ENCODE measurements at places on chromosomes 1 and 21.

- H3K27ac ChIP-seq: no peak overlapping the region
- DNase-seq: peak; percentile 39
- H3K27me3 ChIP-seq: no peaks in the 10 kb centered on the region
- H3K36me3 ChIP-seq: no peaks in the 10 kb centered on the region
- H3K4me3 ChIP-seq: no peak overlapping the region
These were observed 25.0 kb downstream of the KRTAP24-1 start for GRCh38 chr21:30257773-30258172.

- H3K27ac ChIP-seq: no peak overlapping the region
- no peaks in the 10 kb centered on the region for H3K27me3 ChIP-seq
- H3K4me1 ChIP-seq: no peaks in the 10 kb centered on the region
- H3K36me3 ChIP-seq: no peaks in the 10 kb centered on the region
- H3K4me3 ChIP-seq: no peak overlapping the region
These were observed 31.8 kb upstream of the ENAH start for GRCh38 chr1:225684741-225685140.

- no peaks in the 10 kb centered on the region for H3K27me3 ChIP-seq
- DNase-seq: no peak
- no peaks in the 10 kb centered on the region for H3K36me3 ChIP-seq
- no peak overlapping the region for H3K4me3 ChIP-seq
- H3K27ac ChIP-seq: no peak overlapping the region
These were observed 1388.1 kb downstream of the AMY1C start for GRCh38 chr1:105137543-105138457.

DNA sequence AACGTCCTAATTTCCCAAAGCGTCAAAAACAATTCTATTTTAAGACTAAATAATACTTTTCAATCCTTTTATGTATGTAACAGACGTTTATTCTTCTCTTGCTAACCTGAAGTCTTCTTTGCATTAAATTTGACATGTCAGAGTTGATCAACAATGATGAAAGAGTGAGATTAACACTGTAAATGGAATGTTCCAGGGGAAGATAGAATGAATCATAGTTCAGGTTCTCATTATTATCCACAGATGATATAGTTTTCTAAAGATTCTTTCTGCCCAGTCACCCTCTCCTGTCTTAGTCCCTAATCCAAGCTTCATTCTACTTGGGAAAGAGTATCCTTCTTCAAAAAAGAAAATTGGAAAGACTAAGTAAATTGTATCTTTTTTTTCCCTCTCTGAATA lies 38.9 kb downstream of the SDCCAG8 start:
- H3K36me3 ChIP-seq: peaks cover 5% of the 10 kb centered on the region
- H3K4me1 ChIP-seq: no peaks in the 10 kb centered on the region
- no peak overlapping the region for H3K27ac ChIP-seq
- H3K27me3 ChIP-seq: no peaks in the 10 kb centered on the region

DNA sequence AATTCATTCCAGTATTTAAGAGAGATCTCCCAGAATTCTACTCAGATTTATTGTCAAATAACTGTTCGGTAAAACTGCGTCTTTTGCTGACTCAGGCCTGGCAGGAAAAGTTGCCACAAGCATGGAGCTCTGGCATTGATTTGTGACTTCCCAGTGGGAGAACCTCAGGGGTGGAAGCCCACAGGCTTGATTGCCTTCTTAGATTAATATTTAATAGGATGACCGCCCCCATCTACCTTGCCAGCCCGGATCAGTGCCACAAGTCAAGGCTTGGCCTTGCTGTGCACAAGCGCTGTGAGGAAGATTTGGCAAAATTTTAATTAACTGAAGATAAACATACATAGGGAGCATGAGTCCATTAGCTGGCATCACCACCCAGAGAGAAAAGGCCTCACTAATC lies 93.5 kb downstream of the LRIG2 start:
- peaks cover 2% of the 10 kb centered on the region for H3K36me3 ChIP-seq
- no peak for DNase-seq
- H3K4me1 ChIP-seq: peaks cover 5% of the 10 kb centered on the region
- no peaks in the 10 kb centered on the region for H3K27me3 ChIP-seq
- no peak overlapping the region for H3K27ac ChIP-seq
- H3K4me3 ChIP-seq: no peak overlapping the region

DNA sequence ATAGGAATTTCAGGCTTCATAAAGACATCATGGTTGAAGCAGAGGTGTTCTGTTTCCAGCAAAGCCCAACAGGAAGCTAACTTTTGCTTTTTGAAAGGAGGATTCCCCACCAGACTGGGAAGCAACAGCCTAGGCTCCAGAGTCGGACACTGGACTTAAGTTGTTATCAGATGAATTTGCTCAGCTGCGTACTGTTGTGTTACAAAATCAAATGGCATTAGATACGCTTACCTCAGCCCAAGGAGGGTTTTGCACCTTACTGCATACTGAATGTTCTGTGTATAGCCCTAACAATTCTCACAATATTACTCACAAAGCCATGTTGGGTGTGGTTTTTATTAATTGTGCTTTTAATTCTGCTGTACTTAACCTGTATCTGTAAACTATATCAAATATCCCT lies 547 bp upstream of the CHIA start:
- no peaks in the 10 kb centered on the region for H3K36me3 ChIP-seq
- H3K4me1 ChIP-seq: peaks cover 4% of the 10 kb centered on the region
- no peak overlapping the region for H3K4me3 ChIP-seq
- no peak overlapping the region for H3K27ac ChIP-seq

- no peaks in the 10 kb centered on the region for H3K36me3 ChIP-seq
- no peak overlapping the region for H3K4me3 ChIP-seq
- peak; percentile 41 for DNase-seq
- H3K27ac ChIP-seq: no peak overlapping the region
- H3K4me1 ChIP-seq: peaks cover 7% of the 10 kb centered on the region
- H3K27me3 ChIP-seq: no peaks in the 10 kb centered on the region
These were observed 91.1 kb upstream of the UBE2U start for GRCh38 chr1:64112281-64112680.

DNA sequence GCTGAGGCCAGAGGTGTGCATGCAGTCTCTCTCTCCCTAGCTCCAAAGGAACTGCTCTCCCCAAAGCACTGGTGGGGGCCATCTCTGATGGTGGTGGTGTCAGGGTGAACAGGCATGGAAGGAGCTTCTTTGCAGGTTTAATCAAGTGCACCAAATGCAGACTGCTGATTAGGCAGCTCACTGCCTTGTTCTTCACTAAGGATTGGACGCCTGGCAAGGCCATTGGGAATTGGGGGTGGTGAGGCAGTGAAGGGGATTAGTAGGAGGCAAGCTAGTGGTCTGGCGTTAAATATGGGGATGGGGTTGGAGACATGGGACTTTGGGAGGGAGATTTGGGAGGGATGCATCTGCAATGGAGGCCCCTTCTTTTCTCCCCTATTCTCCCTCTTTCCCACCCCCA lies 1.5 kb downstream of the CACNA1E start:
- DNase-seq: no peak
- no peak overlapping the region for H3K27ac ChIP-seq
- H3K27me3 ChIP-seq: peaks cover 53% of the 10 kb centered on the region
- no peaks in the 10 kb centered on the region for H3K36me3 ChIP-seq

- no peaks in the 10 kb centered on the region for H3K4me1 ChIP-seq
- no peak overlapping the region for H3K4me3 ChIP-seq
- H3K27ac ChIP-seq: no peak overlapping the region
- H3K36me3 ChIP-seq: no peaks in the 10 kb centered on the region
These were observed 164.8 kb upstream of the COL6A1 start for GRCh38 chr21:45816794-45817193.

DNA sequence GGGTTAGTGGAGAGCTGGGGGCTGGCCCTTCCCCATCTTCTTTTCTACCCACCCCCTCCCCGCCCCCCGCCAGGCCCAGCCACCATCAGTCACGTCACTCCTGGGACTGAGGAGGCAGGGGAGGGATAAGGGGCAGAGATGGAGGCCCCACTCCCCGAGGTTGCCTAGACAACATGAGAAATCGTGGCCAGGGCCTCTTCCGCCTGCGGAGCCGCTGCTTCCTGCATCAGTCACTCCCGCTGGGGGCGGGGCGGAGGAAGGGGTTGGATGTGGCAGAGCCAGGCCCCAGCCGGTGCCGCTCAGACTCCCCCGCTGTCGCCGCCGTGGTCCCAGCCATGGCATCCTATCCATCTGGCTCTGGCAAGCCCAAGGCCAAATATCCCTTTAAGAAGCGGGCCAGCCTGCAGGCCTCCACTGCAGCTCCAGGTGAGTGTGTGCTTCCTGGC lies 1.2 kb downstream of the AMPD2 start:
- peak overlapping the region; percentile 77 for H3K4me3 ChIP-seq
- H3K27ac ChIP-seq: peak overlapping the region; percentile 60
- peaks cover 13% of the 10 kb centered on the region for H3K4me1 ChIP-seq
- H3K36me3 ChIP-seq: peaks cover 3% of the 10 kb centered on the region
- no peaks in the 10 kb centered on the region for H3K27me3 ChIP-seq

- H3K36me3 ChIP-seq: peaks cover 3% of the 10 kb centered on the region
- DNase-seq: no peak
- no peak overlapping the region for H3K4me3 ChIP-seq
- H3K27me3 ChIP-seq: no peaks in the 10 kb centered on the region
- H3K4me1 ChIP-seq: peaks cover 5% of the 10 kb centered on the region
These were observed 42.8 kb downstream of the KCNK1 start for GRCh38 chr1:233656687-233657086.

GRCh38 chr21:30942192-30942591 lies 60.8 kb upstream of the KRTAP11-1 start:
- H3K4me1 ChIP-seq: no peaks in the 10 kb centered on the region
- DNase-seq: no peak
- no peak overlapping the region for H3K4me3 ChIP-seq
- H3K36me3 ChIP-seq: no peaks in the 10 kb centered on the region
- no peak overlapping the region for H3K27ac ChIP-seq

- H3K27me3 ChIP-seq: peaks cover 10% of the 10 kb centered on the region
- H3K36me3 ChIP-seq: no peaks in the 10 kb centered on the region
- no peak overlapping the region for H3K4me3 ChIP-seq
- peaks cover 8% of the 10 kb centered on the region for H3K4me1 ChIP-seq
- no peak for DNase-seq
- H3K27ac ChIP-seq: no peak overlapping the region
These were observed 3.0 kb upstream of the EPHX4 start for GRCh38 chr1:92026806-92027205.

- DNase-seq: no peak
- no peak overlapping the region for H3K27ac ChIP-seq
- H3K4me3 ChIP-seq: no peak overlapping the region
These were observed 13.2 kb downstream of the SYT2 start for GRCh38 chr1:202697038-202697437.

GRCh38 chr1:56922070-56922469 lies 43.7 kb downstream of the C8B start:
- no peaks in the 10 kb centered on the region for H3K27me3 ChIP-seq
- H3K4me1 ChIP-seq: no peaks in the 10 kb centered on the region
- no peaks in the 10 kb centered on the region for H3K36me3 ChIP-seq
- no peak for DNase-seq
- no peak overlapping the region for H3K4me3 ChIP-seq
